Small intestine (tissue), 16 donors: ENCODE measurements at places on chromosomes 7 and 10.

GRCh38 chr7:38284553-38284952, 11.1 kb upstream of the TARP start:
- DNase-seq, result no peak

GRCh38 chr7:73707045-73707631, 12.3 kb downstream of the STX1A start:
- DNase-seq, result peak; percentile 94

- peak; percentile 79 for DNase-seq
Measured at GRCh38 chr10:93893646-93894515, at the start of gene SLC35G1. SLC35G1 (plus strand) TSS chr10:93893978; CDS start chr10:93894034, 56 bp downstream.

GRCh38 chr7:155769701-155770100, 42.6 kb downstream of the SHH start:
- no peak for DNase-seq

DNA sequence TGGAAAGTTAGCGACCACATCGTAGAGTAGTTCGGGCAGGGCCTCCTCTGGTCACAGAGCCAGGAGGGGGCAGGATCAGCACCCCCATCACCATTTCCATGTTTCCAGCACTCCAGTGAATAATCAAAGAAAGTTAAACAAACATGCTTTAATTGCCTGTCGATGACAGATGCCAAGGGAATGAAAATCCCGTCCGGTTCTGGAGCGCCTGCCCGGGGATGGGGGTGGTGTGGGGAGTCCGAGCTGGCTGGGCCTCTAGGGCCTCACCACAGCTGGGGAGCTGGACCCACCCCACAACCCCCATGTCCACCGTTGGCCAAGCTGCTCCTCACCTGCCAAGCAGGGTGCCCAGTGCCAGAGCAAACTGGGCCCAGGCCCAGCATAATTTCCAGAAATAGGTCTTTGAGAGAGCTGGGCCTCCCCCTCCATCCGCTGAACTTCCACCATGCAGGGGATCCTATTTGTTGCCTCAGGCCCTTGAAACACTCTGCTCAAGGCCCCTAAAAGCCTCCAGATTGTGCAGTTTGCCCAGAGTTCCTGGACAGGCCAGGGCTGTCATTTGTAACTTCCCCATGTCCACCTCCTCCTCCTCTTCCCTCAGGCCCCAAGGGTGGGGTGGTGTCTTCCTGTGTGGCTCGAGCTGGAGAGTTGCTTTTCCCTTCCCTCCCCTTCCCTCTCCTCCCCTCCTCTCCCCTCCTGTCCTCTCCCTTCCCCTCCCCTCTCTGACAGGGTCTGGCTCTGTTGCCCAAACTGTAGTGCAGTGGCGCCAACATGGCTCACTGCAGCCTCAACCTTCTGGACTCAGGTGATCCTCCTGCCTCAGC, 101.0 kb downstream of the MYL10 start:
- DNase-seq, result no peak

DNA sequence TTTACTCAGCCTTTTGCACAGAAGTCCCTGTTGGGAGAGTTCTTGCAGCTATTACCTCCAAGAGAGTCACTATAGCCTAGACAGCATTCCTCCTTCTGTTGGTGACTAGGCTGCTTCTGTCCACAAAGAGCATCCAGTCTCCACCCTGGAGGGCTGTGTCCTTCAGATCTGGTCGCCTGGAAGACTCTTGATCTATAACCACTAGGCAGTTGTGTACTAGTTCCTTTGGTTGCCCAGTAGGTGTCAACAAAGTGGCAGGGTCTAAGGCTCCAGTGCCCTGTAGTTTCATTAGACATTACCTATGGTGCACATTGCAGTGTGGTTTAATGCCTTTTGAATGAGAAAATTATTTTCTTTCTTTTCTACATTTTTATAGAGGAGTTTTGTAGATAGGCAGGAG, 11.3 kb upstream of the AKR1C2 start:
- DNase-seq, result peak; percentile 70

DNA sequence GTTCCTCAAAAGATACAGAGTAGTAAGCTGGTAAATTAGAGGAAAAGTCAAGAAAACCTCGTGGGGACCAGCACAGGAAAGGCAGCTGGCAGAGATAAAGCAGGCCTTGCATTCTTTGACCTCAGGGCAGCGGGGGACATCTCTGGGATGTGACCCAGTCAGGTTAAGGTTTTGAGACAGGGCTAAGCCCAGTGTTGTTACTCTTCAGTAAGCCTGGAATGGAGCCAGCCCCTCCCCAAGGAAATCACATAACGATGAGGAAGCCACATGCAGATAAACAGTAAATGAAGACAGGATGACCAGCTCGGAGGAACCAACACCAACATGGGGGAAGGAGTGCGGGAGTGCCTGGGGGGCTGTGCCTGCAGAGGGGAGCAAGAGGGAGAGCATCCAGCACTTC, 99.6 kb downstream of the JAZF1 start:
- DNase-seq, result no peak

DNA sequence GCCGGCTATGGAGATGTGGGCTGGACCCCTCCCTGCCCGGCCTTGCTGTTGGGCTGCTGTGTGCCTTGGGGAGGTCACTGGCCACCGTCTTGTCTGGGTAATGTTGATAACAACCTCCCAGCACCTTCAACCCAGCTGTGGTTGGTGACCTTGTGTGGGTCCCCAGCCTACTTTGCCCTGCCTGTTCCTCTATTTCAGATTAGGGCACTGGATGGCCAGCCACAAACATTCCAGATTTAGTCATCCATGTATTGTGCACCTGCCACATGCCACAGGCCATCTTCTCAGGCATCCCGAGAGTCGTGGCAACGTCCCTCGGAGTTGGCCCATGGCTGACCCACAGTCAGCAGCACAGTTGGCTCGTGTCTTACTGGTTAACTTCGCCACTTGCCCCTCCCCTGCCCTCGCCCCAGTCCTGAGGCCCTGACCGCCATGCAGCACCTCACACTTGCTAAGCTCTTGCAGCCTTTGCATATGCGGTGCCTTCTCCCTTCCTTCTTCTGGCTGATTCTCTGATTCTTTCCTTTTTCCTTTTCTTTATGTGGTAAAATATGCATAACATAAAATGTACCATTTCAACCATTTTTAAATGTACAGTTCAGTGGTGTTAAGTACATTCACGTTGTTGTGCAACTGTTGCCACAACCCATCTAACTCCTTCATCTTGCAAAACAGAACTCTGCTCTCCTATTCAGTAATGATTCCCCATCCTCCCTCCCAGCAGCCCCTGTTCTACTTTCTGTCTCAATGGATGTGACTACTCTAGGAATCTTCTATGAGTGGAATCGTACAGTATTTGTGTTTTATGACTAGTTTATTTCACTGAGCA, 60.6 kb downstream of the PRF1 start:
- DNase-seq, result no peak

GRCh38 chr7:143849785-143850479, 52.0 kb downstream of the TCAF1 start:
- DNase-seq, result no peak

DNA sequence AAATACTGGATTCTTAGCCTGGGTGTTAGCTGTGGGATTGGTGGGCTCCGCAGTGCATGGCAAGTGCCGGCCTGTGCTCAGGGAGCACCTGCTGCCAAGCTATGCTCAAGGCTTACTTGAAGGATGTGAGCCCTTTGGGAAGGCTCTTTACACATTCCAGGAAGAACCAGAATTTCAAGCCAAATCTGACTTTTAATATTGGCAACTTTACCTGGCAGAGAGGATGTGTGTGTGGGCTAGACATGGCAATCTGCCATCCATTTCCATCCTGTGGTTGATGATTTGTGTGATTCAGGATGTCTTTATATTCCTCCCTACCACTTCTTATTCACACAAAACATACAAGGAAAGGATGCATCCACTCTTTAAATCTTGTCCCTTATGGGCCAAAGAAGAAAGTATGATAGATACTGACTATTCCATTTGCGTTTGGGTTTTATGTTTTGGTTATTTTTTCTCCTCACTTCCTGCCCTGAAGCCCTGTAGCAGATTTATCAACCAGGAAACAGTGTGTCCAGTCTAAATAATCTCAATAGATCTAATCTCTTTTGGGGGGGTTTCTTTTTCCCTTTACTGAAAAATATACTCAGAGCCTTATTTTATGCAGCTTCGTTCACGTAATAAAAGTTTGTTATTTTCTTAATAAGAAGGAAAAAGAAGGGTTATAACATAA, 247.1 kb downstream of the COBL start:
- DNase-seq, result no peak

- peak; percentile 32 for DNase-seq
Measured at GRCh38 chr7:35754741-35755140, 46.1 kb upstream of the SEPTIN7 start.

DNA sequence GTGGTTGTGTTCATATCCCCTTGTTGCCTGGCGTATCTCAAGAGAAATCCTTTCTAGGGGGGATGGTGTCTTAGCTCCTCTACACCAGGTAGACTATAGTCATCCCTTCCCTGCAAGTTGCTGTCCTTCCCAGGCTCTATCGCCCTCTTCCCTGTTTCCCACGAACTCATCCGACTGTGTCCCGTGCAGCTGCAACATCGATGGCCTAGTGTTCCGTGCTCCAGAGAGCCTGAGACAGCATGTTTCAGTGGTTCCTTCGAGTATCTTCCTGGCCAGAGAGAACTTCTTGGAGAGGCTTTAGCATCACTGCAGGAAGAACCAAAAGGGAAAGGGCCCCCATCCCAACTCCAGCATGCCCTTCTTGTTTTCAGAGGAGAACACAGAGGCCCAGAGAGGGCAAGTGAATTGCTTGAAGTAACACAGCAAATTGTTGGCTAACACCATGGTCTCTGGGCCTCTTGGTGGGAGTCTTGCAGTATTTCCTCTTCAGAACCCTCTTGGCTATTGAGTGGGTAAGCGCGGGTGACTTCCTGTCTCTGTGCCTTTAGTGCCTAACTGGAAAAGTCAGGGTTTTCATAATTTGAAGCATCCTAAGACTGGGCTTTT, 162.9 kb downstream of the RGS10 start:
- DNase-seq, result no peak

GRCh38 chr7:136940917-136941316, 72.5 kb downstream of the CHRM2 start:
- DNase-seq, result no peak

GRCh38 chr7:151304856-151305255, 36.8 kb upstream of the NUB1 start:
- DNase-seq, result peak; percentile 19

GRCh38 chr7:131827421-131827820, 271.0 kb upstream of the PODXL start:
- no peak for DNase-seq

- DNase-seq, result no peak
Measured at GRCh38 chr7:34090816-34091215, 185.5 kb downstream of the BMPER start.

GRCh38 chr10:89003344-89003743, 12.7 kb downstream of the FAS start:
- no peak for DNase-seq

DNA sequence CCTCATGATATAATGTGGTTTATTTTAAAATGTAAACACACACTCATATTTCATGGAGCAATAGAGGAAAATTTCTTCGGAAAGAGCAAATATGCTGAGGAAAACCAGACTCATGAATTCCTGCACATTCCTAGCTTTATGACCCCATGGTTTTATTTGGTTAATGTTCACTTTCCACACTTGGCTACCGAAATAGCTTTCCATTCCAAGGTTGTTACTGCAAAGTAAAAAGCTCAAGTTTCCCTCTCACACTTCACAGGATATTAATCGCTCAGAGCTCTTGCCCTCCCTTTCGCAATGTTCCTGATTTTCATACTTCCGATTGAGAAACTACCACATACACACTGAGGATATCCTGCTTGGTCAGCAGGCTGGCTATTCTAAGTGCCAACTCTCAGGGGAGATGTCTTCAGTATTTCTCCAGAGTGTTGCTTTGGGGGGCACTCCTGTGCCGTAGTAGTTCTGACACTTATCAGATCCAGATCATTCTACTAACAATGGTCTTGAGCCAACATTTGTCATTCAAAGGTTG, 77.5 kb upstream of the STEAP1B start:
- no peak for DNase-seq

DNA sequence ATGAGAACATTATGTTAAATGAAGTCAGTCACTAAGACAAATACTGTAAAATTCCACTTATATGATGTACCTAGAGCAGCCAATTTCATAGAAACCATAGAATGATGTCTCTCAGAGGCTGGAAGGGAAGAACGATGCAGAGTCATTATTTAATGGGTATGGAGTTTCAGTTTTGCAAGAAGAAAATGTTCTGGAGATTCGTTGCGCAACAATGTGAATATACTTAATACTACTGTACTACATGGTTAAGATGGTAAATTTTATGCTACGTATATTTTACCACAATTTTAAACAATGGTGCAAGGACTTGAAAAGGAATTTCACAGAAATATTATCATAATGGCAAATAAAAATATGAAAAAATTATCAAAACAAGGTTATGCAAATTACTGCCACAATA, 972.6 kb downstream of the KCNMA1 start:
- DNase-seq, result no peak

DNA sequence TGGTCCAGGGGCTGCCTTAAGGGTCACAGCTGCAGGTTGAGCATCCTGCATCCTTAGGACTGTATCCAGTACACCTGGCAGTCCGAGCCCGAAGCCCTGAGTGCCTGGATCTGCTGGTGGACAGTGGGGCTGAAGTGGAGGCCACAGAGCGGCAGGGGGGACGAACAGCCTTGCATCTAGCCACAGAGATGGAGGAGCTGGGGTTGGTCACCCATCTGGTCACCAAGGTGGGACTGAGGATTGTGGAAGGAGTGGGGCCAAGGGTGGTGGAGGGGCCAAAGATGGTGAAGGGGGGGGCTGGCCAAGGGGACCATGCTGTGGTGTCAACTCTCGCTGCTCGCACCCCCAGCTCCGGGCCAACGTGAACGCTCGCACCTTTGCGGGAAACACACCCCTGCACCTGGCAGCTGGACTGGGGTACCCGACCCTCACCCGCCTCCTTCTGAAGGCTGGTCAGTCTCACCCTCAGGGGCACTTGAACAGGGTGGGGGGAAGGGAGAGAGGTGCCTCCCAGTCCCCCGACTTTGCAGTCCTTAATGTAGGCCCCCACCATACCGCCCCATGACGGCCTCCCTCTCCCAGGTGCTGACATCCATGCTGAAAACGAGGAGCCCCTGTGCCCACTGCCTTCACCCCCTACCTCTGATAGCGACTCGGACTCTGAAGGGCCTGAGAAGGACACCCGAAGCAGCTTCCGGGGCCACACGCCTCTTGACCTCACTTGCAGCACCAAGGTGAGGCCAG, 5.3 kb downstream of the NFKB2 start:
- DNase-seq, result no peak

DNA sequence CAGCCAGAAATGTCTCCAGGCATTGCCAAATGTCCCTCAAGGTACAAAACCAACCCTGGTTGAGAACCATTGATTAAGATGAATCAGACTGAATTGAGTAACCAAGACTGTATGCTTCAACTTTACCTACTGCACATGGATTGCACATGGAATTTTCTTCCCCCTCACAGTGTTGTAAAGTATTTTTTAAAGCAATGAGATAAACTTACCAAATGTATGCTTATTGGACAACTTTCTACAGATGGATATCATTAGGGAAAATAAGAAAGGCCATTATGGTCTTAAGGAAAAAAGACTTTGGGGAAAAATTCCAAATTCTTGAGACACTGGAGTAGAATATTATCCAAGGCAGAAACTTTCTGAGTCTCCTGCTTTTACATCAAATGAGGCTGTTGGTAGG, 20.9 kb upstream of the MTPN start:
- DNase-seq, result no peak
